ENCODE measurements at places on chromosomes 7 and 10.

- peak; percentile 29 for DNase-seq
Measured at GRCh38 chr10:29681676-29682448, 47.1 kb upstream of the SVIL start.

DNA sequence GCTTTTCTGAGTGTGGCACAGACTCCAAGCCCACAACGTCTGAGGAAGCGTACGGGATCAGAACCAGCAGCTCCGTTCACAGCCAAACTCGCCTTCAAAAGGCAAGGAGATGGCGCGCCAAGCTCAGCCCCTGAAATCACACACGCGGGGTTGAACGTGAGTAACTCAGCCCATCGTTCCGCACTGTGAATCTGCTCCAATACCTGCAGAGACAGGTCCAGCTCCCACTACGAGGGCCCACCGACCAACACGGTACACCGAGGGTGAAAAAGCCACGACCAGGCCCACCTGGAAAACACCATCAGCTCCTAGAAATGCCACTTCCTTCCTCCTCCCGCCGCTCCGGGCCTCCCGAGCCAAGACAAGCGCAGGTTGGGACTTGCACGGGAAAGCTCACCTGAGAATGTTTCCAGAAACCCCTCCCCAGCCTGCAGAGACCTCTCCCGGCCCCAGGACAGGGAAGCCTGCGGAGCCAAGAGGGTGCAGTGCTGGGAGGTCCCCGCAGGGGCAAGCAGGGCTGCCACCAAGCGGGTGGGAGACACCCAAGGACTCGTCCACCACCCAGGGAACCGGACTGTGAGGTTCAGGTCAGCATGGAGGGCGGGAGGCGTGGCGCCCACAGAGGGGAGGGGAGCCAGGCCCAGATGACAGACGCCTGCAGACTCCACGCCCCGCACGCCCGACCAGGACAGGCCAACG is 93.9 kb upstream of the PDGFA start:
- no peak for DNase-seq

- no peak for DNase-seq
Measured at GRCh38 chr10:71476228-71477011, 79.7 kb downstream of the CDH23 start.

DNA sequence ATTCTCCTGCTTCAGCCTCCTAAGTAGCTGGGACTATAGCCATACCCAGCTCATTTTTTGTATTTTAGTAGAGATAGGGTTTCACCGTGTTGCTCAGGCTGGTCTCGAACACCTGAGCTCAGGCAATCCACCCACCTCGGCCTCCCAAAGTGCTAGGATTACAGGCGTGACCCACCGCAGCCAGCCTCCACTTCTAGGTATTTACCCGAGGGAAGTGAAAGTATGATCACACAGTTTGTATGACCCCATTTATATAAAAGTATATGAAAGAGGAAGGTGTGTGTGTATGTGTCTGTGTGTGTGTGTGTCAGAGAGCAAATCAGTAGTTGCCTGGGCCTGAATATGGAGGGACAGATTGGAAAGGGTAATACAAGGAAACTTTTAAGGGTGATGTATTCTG is 2.0 kb upstream of the PURB start:
- no peak for DNase-seq

DNA sequence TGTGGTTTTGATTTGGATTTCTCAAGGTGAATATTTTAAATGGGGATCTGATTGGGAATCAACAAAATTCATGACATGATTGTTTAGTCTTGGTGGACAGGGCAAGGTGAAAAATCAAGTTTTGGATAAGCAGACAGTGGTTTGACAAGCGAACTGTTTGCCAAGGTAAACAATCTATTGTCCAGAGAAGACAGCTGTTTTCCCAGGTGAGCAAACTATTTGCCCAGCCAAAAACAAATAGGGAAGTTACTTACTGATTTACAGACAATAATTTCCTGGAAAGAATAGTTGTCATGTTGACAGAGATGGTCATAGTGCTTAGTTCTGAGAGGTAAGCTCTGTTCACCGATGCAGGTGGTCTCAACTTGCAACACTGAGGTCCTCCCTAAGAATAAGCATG is 94.0 kb upstream of the STEAP1B start:
- DNase-seq: no peak

GRCh38 chr10:48547061-48547895 is 57.6 kb downstream of the ARHGAP22 start:
- DNase-seq: no peak

GRCh38 chr10:97683556-97684367 is 3.3 kb downstream of the AVPI1 start:
- DNase-seq: no peak

DNA sequence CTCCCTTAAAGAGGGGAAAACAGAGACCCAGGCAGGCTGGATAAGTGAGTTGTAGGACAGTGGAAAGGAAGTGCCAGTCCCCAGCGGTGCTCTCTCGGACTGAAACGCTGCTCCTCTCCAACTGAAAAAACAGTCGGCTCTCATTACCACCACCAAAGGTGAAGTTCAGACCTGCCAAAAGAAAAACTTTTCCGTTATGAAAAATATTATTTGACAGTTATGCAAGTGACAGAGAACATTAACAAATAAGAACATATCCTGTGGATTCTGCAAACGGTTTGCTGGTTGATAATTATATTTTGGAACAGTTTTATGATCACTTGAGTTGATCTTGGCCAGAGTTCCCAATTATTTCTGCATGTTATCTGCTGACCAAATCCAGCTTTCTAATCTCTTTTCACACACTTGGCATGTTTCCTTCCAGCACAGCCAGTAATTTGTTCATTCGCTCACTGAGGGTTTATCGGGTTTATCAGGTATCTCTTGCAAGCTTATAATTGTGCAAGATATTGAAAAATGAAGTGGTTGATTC is 82.6 kb downstream of the PTPRE start:
- DNase-seq: no peak

GRCh38 chr10:71383972-71384687 is 12.6 kb upstream of the CDH23 start:
- DNase-seq: peak; percentile 55

DNA sequence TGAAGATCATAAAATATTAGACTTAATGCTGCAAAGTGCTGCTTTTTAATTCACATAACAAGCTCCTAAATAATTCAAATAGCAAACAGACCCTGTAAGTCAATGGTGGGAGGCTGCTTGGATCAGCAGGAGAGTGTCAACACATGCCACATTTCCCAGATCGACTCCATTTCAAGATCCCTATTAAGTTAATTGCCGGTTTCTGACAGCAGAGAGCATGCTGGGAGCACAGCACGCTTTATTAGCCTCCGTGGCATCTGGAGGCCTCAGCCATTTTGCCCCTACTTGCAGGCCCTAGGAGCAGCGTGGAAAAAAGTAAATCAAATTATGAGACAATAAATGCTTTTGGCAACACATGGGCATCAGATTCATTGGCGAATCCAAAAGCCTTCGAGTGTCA is 201.0 kb downstream of the EMX2 start:
- no peak for DNase-seq

- DNase-seq: no peak
Measured at GRCh38 chr10:109982812-109983211, 25.0 kb upstream of the ADD3 start.

DNA sequence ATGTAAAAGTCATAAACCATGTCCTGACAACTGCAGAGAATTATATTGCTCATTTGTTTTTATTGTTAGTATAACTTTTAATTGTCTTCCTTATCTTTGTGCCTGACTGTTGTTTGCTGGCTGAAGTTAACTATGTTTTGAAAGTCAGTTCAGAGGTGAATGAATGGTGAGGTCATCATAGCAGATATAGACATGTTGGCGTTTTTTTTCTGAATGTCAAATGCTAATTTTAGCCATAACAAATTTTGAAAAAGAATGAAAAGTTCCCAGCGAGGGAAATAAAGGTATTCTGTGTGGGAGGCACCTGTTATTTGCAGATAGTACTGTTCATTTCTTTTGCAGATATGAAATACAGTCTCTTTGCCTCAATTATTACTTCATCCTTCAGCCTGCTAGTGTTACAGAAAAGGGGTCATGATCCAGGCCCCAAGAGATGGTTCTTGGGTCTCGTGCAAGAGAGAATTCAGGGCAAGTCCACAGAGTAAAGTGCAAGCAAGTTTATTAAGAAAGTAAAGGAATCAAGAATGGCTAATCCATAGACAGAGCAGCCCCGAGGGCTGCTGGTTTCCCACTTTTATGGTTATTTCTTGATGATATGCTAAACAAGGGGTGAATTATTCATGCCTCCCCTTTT is 96.5 kb downstream of the CAMK1D start:
- DNase-seq: no peak

DNA sequence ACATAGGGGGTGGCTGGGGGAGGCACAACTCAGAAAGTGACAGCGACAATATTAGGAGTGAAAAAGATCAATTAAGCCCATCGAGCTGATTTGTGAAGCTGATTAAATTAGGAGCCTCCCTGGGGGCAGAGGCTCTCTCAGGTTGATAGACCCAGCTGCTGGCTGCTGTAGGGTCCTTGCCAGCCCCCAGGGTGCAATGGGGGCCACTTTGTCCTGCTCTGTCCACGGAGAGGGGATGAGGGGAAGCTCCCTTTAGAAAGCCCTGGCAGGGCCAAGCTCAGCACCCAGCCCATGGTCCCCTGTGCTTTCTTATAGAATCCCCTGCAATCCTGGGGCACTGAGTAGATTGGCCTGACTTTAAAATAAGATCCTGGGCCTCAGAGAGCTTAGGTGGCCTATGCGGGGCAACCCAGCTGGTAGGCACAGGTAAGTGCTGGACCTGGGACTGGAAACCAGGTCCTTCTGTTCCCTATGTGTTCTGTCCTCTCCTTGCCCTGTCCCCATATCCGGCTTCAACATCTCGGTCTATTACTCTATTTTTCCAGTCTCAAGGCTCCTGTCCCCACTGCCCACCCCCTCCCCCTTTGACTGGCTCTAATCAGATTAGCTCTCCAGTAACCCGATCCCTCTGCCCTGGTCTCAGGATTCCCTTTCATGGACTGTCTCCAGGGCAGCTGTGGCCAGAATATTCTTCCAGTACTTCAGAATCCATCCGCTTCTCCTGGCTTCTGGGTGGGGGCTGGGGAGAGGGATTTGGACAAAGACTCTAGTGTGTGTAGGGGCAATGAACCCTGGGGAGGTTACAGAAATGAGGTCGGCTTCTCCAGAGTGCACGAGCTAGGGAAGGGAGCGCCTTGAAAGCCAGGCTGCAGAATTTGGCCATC is 259.6 kb downstream of the RPS24 start:
- no peak for DNase-seq

DNA sequence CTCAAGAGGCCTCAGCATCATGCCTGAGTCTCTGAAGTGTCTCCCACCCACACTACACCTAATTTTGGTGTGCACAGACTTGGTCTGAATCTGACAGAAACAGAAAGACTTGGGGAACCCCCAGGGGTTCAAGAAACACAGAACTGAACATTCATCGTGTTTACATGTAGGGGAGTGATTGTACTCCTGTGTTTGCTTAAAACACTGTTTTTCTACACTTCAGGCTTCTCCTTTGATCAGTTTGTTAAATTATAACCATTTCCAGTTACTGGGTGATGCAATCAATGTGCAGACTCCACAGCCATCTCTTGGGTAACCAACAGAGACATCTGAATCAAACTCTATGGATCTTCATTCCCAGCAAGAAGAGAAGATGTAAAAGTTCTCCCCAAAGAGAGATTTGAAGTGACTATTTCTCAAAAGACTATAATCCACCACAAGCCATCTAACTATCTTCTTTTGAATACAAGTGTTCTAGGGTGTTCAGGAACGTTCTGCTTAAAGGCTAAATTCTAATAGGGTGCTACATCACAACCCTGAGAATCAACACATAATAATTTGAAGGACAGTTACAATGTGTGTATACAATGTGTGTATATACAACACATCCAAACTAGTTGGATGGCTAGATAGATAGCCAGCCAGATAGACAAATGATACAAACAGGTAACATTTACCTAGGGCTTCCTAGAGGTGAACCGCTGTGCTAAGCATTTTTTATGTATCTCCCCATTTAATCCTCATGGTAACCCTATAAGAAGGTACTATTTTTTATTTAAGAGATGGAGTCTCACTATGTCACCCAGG is 34.2 kb downstream of the DNAJC12 start:
- DNase-seq: no peak

GRCh38 chr10:53572799-53573198 is 800.2 kb upstream of the MBL2 start:
- DNase-seq: no peak

Data from activated T-helper 1 cell treated with anti-CD3 and anti-CD28 coated beads, Interleukin-2, amount 50 U/mL, for 16 hours (primary cell).